ENCODE measurements at places on chromosomes 1 and 21.

- DNase-seq: no peak
Measured at GRCh38 chr21:45372732-45373355, 32.1 kb upstream of the COL18A1 start.

- no peak for DNase-seq
Measured at GRCh38 chr21:21268885-21269284, 270.7 kb downstream of the NCAM2 start.

GRCh38 chr1:37892151-37893047 lies 33.0 kb upstream of the MTF1 start:
- no peak for DNase-seq

DNA sequence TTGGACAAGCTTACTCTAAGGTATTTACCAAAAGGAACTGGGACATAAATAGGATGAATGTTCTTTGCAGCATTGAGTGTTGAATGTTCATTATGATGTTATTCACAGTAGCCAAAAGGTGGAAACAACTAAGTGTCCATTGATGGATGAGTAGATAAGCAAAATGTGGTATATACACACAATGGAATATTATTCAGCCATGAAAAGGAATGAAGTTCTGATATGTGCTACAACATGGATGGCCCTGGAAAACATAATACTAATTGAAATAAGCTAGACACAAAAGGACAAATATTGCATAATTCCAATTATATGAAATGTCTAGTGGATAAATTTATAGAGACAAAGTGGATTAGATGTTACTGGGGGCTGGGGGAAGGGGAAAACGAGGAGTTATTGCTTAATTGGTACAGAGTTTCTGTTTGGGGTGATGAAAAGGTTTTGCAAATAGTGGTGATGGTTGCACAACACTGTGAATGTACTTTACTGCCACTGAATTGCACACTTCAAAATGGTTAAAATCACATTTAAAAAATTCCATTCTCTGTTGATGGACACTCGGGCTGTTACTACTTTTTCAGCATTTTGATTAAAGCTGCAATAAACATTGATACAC lies 2.9 kb downstream of the MTARC1 start:
- DNase-seq: no peak

- no peak for DNase-seq
Measured at GRCh38 chr1:85494074-85494903, 29.3 kb upstream of the DDAH1 start.

DNA sequence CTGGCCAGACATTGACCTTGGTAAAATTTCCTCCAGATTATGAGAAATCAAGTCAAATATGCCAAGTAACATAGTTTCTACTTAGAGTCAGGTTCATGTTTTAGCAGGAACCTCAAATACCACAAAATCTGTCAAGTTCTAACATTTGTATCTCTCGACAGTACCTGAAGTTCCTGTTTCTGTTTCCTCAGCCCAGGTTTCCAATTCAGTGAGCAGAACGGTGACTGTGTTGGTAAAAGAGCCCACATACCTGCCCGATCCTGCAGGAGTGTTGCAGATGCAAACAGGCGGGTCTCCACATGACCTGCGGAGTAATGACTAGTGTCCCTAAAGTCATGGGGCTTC lies 57.9 kb upstream of the LGALS8 start:
- no peak for DNase-seq

- no peak for DNase-seq
Measured at GRCh38 chr1:191368891-191369654, 789.2 kb upstream of the RGS18 start.

DNA sequence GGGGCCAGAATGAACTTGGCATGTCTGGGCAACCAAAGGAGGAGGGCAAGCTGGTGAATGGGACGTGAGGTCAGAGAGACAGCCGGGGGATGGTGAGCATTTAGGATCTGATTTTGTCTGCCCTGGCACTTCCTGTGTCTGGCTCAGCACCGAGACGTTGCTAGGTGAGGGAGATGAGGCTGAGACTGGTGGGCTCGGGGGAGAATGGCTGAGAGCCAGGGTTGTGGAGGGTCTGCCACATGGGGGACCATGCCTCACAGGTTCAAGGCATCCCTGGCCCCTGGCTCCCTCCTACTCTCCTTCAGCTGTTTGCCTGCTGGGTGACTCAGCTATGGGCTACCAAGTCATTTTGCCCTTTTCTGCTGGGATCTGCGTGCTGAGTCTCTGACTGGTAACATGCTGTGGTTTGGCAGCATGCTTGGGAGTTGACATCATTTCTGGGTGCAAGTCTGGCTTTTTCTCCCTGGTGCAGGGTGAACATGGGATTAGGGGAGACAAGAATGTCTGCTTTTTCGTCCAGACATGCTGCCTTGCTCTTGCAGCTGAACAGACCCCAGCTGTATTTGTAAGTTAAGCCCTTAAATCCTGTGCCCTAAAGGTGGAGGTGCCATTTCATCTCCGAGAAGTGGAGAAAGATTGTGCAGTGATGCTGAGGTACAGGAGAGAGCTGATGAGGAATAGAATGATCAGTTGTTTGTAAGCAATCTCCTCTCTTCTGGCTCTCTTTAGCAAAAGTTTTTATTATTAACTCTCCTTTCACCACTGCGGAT lies 17.6 kb downstream of the GALNT2 start:
- DNase-seq: peak; percentile 76

DNA sequence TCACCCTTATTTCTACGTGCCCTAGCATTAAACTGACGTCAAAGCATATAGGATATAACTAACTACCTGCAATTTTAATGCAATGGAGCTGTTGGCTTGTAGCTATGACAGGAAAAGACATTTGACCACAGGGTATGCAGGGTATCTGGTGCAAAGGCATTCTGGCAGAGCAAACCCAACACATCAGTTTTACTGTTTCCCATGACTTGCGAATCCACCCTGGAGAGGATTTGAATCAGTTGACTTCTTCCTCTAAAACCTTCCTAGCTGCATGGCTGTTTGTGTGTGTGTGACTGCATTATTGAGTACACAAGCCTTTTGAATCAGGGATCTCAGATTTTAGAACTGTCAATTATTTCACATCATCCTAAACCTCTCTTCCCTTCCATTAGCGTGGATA lies 41.7 kb upstream of the SYT14 start:
- no peak for DNase-seq

- peak; percentile 44 for DNase-seq
Measured at GRCh38 chr1:154557939-154558719, at the start of gene UBE2Q1. UBE2Q1 (minus strand) TSS chr1:154558662; CDS start chr1:154558553, 109 bp downstream.

DNA sequence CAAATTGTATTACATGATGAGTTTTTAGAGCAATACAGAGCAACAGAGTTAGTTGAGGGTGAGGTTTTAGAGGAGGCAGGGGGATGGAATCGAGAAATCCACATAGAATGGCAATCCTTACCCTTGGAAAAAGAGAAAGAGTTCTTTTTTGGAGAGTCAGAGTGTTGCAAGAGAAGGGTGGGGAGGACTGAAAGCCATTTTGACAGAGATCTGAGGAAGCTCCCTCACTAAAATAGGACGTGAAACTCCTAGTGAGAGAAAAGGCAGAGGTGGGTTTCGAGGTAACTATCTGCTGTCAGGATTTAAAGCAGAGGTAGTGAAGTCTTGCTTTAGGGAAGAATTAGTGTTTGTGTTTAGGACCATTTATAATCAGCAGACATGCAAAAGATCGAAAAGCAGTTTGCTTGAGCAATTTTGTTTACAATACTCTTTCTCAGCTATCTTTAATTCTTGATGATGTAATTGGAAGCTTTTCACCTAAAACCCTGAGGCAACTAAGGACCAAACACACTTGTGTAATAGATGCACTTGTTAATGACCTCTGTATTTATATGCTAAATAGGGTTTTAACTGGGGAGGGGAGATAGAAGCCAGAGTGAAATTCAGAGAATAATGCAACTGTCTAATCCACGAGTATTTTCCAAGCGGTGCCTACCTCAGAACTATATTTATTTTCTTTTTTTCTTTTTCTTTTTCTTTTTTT lies 20.0 kb downstream of the ADAMTS5 start:
- no peak for DNase-seq

GRCh38 chr1:1388078-1388472 lies 11.1 kb downstream of the CCNL2 start:
- no peak for DNase-seq

DNA sequence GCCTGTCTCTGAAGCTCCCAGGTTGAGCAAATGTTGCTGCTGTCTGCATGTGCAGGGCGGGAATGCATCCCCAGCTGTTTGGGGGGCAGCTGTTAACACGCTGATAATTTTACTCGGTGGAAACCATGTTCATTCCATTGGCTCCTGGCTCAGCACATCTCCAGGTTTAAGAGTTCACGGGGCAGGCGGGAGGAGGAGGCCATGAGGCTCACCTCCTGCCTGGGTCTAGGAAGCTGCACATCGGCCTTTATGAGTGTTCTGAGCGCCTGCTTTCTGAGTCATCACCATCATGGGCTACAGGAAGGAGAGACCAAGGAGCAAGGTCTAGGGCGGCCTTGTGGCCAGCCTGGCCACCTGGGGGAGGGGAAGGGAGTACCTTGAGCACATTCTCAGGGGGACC lies 29.7 kb downstream of the AJAP1 start:
- DNase-seq: no peak

GRCh38 chr1:58768191-58768731 lies 15.6 kb downstream of the JUN start:
- no peak for DNase-seq

DNA sequence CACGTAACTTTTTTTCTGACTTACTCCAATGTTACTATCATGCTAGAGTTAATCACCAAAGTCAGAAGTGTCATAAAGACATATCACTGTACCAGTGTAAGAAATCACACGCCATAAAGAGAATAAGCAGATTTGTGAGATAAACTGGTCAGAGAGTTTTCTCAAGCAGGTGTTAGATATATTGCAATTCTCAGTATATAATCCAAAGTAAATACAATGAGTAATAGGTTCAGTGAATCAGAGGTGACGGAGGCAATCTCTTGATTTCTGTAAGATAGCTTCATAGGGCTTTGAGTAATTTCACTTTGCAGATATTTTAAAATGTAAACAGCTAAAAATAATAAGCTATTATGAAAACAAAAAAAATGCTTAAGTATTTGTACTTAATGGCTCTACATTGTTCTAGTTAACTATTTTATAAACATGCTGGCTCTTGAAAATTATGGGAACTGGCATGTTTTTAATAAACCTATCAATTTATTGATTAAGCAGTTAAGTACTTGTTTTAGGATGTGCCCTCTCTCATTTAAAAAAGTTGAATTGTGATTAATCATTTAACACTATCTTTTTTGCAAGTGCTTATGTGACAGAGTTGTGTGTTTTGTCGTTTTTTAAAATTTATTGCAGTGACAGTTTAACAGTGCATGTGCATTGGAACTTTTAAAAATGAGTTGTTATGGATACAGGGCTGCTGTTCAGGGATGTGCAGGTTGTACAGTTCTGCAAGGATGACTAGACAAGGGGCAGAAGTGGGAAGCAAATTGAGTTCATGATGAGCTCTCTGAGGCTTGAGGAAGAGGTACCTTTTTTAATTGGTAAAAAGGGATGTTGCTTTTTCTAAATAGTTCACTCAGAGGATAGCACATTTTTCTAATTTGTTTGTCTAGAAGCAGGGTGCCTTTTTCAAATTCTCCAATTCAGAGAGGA lies 119.1 kb downstream of the USP25 start:
- no peak for DNase-seq

DNA sequence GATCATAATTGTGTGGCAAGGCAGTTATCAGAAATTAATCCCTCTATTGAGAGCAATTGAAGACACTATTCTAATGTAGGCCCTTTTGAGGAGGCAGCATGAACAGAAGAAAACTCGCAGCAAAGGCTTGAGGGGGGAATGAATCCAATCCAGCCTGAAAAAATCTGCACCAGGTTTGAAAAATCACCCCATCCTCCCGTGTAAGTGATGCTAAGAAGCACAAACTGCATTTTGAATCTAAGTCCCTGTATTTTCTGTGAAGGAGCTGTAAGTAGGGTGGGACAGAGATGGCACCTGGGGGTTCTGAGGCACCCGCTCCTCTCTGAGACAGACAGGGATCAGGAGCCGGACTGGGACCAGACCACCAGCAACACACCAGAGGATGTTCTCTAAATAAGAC lies at the start of gene CRB1:
CRB1 (plus strand) TSS at position 241 of the 400 bp plus-strand sequence. CDS start 161 bp downstream, outside the sequence.
- no peak for DNase-seq

DNA sequence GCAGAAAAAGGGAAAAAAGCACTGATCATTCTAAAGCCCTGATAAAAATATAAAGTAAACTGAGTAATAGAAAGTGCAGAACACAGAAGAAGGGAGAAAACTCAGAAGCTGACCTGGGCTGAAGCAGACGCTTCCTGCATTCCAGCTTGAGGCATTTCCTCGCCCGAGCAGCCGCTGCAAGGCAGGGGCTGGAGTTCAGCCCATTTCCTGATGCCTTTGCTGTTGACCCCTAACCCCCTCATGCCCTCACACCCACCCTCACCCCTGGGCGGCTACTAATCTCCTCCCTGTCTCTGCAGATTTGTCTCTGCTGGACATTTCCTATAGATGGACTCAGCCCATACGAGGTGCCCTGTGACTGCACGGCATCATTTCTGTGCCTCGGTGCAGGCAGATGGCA lies 227.8 kb downstream of the NPHP4 start:
- no peak for DNase-seq

DNA sequence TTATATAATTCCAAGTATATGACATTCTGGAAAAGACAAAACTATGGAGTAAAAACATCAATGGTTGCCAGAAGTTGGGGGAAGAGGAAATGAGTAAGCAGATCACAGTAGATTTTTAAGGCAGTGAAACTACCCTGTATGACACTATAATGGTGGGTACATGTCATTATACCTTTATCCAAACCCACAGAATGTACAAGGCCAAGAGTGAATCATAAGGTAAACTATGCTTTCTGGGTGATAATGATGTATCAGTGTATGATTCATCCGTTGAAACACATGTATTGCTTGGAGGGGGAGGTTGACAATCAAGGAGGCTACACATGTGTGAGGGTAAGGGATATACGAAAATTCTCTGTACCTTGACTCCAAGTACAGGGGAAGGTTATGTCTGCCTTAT lies 862.7 kb downstream of the PLA2G4A start:
- no peak for DNase-seq

GRCh38 chr1:186046437-186047211 lies 312.4 kb downstream of the HMCN1 start:
- DNase-seq: no peak

DNA sequence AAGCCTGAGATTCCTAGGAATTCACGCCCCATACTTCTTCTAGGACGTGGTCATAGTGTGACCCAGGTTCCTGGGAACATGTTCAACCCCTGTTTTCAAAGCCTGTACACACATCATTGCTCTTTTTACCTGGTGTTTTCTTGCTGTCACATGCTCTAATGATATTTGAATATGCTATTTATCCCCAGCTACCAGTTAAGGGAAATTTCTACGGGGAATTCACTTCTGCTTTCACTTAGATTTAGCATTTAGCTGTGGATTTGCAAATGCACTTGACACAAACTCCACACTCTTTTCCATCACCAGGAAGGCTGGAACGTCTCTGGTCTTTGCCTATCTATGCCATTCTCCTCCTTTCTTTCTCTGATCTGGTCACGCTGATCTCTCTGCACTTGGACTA lies 11.3 kb upstream of the SAMSN1 start:
- no peak for DNase-seq

- DNase-seq: no peak
Measured at GRCh38 chr1:109216662-109217061, 2.9 kb downstream of the SARS1 start.
